Endothelial cell of umbilical vein (primary cell): ENCODE measurements at places on chromosomes 4 and X.

GRCh38 chr4:168519576-168519975, 22.7 kb downstream of the PALLD start:
- no peak for DNase-seq

GRCh38 chr4:11428231-11428898, at the start of gene HS3ST1:
TSS of gene HS3ST1 (minus strand) at chr4:11428894. CDS start at chr4:11400005, 28,889 bp downstream.
- no peak for DNase-seq

GRCh38 chr4:40812386-40812785, 62.6 kb downstream of the NSUN7 start:
- DNase-seq = no peak

- DNase-seq = peak; percentile 92
Observed at GRCh38 chrX:136168929-136169735, 21.8 kb downstream of the FHL1 start.

DNA sequence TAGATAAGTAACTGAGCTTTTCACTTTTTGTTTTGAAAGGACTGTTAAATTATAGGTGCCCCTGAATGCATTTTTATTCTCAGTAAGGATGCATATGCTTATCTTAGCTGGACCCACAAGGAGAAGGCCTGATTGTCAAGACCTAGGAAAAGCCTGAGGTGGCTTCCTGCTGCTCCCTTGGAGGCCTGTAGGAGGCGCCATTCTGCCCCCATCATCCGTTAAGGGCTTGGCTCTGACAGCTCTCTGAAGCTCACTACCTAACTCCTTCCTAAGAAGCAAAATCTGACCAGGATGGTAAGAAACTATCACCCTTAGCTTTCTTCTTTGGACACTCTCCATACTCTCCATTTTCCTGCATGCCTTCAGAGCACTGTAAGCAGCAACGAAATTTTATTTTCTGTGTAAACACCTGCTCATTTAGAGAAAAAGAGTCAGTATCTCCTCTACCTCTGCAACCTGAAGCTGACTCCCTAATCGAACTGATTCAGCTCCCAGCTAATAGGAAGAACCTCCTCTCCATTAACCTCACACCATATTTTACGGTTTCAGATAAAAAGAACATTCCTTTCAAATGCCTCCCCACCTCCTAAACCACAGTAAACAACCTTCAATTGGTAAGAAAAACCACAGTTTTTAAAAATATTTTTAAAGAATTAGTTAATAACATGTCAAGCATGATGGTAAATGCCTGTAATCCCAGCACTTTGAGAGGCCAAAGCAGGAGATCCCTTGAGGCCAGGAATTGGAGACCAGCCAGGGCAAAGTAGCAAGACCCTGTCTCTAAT, 73.4 kb upstream of the EDNRA start:
- DNase-seq = no peak

DNA sequence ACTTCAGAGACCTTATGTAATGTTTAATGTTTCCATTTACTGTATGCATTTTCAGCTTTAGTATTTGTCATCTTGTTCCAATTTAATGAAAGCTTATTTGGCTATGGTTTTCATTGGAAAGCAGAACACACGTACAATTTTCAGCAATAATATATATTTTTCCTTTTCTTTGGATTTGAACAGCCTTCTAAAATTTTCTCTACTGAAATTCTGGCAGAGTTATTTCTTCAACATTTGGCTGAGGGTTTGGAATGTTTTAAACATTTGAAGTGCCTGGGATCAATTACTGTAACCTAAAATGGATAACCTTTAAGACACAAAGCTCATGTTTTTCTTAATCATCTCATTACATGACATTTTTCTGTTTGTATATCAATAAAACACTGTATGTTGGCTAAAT, 156.9 kb downstream of the TENM3 start:
- DNase-seq = no peak

DNA sequence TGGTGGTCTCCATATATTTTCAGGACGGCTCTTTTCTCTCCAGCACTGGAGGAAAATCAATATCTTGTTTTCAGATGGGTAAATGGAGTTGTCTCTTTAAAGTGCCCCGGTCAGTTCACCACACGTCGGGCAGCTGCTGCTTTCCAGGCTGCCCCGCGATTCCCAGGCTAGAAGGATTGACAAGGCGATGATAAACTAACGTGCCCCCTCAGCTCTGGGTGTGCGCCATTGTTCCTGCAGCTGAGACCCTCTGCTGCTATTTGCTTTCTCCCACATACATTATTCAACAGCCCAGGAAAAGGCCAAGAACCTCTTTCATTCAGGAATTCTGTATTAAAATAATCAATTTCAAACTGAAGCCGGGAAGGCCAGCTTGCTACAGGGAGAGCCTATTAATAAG, 254.5 kb downstream of the SOX3 start:
- DNase-seq = no peak

GRCh38 chrX:14932136-14932535, 58.9 kb downstream of the MOSPD2 start:
- DNase-seq = no peak

GRCh38 chrX:7133050-7133440, 14.5 kb upstream of the STS start:
- peak; percentile 58 for DNase-seq

DNA sequence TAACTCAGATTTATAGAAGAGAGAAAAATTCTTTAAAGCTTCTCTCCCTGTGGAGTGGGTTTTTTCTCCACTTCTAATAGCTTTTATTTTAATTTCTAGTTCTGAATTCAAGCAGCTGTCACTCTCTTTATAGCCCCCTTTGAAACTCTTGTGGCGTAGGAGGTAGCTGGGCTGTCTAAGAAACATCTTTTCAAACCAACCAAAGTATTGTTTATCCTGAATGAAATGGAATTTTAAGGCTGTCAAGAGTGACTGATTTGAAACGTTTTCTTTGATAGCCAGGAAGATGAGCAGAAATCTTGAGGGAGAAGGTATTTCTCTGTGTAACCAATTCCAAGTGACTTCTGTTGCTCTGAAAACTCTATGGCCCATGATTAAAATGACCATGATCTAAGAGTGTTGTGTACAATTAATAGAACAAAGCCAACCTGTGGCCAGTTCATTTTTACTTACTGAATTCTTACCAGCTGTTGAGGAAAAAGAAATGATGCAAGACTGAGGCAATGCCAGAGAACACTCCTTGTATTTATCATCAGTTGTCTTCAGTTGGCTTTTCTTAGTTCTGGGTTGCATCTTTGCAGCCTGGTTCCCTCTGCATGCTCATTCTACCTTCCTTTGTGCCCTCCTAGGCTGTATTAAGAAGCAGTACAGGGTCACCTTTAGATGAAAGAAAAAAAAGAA, 298.4 kb downstream of the ARHGAP10 start:
- no peak for DNase-seq

GRCh38 chr4:176883681-176884418, 91.1 kb upstream of the VEGFC start:
- peak; percentile 76 for DNase-seq

DNA sequence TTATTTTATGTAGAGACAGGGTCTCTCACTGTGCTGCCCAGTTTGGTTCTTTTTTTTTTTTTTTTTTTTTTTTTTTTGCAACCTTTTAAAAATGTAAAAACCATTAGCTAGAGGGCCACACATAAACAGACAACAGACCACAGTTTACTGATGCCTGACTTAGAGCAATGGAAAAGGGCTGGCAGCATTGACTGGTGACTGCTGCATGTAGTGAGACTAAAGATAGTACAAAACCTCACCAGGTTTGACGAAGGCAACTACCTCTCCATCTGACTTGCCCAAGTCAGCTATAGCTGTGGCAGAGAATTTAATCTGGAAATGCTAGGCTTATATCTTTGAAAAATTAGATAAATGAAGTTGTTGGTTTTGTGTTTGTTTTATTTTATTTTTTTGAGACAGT, 102.9 kb downstream of the RBM47 start:
- no peak for DNase-seq

GRCh38 chr4:84031401-84031800, 467.7 kb downstream of the NKX6-1 start:
- DNase-seq = no peak

DNA sequence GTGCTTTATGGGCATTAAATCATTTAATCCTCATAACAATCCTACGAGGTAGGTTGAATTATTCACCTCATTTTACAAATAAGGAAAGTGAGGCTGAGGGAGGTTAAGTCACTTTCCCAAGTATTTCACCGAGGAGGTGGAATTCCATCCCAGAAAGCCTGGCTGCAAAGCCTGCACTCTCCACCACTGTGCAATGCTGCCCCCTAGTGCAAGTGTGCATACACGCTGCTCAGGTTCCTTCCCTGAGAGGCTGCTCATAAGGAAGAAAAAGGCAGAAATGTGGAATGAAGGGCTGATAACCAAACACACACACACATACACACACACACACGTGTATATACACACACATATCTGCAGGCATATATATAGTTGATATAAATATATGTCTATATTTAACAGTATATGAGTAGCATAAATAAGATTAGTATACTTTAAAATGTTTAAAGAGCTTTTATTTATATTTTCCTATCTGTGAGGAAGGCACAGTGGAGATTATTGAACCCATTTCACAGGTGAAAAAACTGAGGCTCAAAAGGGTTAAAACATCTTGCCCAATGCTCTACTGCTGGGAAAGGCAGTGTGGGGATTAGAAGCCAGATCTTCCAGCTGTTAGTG, 714.5 kb upstream of the TENM3 start:
- DNase-seq = no peak
